ENCODE measurements at places on chromosomes 2 and 18.

GRCh38 chr18:6411382-6411781 lies 3.3 kb downstream of the L3MBTL4 start:
- DNase-seq, result no peak

GRCh38 chr2:69767034-69767433 lies 25.1 kb downstream of the ANXA4 start:
- peak; percentile 67 for DNase-seq

- no peak for DNase-seq
Measured at GRCh38 chr2:6236317-6236716, 544.1 kb downstream of the SOX11 start.

DNA sequence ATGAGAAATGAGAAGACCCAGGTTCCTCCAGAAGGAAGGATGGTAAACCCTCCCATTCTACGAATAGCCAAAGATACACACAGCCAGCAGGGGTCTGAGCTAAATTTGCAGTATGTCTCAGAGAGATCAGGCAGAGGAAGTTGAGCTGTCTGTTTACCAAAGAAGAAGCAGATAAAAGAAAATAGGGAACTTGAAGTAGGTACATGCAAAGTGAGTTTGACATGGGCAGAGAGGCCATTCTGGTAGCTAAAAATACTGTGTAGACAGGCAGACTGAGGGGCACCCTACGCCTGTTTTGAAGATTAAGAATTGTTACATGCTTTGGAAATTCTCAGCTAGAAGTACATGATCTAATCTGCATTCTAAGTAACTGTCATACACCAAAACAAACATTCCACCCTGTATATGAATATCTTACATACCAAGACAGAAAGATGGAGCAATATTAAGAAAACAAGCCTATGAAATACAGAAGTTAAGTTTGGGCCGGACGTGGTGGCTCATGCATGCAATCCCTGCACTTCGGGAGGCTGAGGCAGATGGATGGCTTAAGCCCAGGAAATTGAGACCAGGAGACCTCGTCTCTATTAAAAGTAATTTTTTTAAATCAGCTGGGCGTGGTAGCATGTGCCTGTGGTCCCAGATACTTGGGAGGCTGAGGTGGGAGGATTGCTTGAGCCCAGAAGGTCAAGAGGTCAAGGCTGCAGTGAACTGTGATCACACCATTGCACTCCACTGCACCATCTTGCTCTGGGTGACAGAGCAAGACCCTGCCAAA lies 157.9 kb downstream of the ANKRD44 start:
- peak; percentile 26 for DNase-seq

- DNase-seq, result no peak
Measured at GRCh38 chr2:237426517-237426916, 12.6 kb upstream of the COL6A3 start.

GRCh38 chr2:25690058-25690457 lies 16.7 kb upstream of the DTNB start:
- DNase-seq, result peak; percentile 39

- peak; percentile 67 for DNase-seq
Measured at GRCh38 chr2:167212014-167212648, 323.9 kb downstream of the XIRP2 start.

DNA sequence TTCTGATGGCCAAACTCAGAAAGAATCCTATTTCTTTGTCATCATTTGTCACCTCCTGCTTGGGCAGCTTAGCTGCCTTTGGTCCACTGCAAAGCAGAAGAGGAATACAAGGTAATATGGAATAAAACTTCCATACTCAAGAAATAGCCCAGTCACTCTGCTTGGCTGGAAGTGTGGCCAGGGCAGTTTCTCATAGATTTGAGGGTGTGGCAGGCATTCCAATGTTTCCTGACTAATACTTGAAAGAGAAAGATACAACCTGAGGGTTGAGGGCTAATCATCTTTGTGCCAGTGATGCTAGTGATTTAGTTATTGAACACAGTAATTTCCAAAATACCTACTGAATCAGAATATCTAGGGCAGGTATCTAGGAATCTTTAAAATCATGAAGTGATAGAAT lies 83.1 kb downstream of the FAM161A start:
- peak; percentile 29 for DNase-seq

DNA sequence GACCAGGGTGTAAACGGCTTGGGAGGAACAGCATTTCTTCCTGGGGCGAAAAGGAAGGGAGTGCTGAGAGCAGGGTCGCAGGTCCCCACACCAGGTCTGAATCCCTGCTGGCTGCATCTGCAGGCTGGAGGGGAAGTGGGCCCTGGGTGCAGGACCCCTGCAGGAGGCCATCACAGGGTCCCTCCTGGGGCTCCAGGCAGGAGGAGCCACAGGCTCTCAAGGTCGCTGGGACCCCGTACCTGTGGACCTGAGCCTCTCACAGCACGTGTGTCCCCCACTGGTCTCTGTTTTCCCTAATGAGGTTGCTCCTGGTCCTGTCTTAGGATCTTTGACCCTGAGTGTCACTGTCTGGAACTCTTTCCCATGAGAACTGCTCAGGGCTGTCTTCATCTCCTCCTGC lies 147.8 kb upstream of the ZNF236 start:
- no peak for DNase-seq

DNA sequence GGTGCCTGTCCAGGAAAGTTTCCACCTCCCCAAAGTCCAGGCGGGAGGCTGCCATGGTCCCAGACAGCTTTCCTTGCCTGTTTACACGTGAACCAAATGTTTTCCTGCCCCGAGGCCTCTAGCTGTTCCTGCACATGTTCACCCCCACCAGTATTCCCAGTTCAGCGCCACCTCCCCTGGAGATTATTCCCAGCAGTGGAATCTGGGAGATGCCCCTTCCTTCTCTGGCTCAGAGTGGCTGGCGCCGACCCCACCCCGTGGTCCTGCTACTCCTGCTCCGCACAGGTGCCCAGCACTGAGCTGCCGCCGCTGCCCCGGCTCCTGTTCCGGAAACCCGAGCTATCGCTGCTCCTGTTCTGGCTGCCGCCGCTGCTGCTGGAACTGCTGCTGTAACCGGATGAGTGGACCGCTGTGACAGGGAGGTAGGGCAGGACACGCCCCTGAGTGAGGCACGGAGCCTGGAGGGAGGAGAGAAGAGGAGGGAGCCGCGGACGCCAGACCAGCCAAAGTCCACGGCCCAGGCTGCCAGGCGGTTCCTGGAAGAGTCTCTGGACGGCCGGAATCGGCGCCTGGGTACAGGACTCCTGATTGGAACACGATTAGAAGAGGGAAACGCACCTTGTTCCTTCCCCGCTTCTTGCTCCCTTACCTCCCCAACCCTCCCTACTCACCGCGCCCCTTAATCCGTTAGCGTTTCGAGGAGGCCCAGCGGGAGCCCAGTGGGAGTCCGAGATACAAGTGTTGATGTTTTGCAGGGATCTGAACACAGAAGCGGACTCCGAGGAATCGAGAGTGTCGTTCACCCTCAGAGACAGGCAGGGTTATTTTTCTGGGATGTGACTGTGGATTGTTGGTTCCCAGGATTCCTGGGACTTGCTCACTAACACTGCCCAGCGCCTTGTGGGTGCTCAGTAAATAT lies at the start of gene PDE11A:
TSS of gene PDE11A (minus strand) at position 395 of the 919 bp plus-strand sequence. CDS start at position 55, 340 bp downstream.
- peak; percentile 93 for DNase-seq

GRCh38 chr18:23689616-23690504 lies 607 bp downstream of the LAMA3 start:
- no peak for DNase-seq

GRCh38 chr2:96341641-96342040 lies 6.1 kb downstream of the NCAPH start:
- DNase-seq, result no peak

DNA sequence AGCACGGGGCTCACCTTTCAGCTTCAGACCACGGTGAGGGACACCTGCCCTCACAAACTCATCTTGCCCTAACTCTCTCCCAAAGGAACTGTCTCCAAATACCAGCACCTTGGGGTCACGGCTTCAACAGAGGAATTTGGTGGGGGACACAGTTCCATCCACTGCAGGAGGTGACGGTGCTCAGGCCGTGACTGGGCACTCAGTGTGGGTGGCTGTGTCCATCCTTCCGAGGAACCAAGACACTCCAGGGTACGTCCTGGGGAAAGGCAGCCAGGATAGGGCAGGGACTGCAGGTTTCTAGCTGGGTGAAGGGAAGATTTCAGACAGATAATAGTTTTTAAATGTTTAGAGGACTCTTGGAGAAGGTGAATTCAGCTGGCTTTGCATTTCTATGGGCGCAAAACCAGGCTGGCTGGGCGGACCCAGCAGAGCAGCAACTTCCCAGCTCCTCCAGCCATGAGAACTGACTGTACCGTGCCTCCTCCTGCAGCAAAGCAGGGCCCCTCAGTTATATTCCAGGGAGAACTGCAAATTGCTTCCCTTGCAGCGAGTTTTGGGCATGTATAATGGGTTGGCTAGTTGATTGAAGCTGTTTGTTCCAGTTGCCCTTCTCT lies 23.9 kb upstream of the ALLC start:
- no peak for DNase-seq

DNA sequence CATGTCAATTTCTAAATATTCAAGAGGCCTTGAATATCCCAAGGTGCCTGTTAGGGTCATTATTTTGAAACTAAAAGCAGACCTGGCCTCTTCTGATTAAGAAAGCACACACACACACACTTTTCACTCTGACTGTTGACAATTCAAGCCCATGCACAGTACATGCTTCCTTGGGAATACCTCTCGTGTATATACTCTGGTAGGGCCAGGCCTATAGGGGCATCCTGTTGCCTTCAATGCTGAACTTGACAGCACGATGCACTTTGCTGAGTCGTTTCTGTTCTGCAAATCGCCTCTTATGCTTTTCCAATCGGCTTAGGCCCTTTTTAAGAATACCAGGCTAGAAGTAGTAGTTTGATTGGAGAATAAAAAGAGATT lies 40.6 kb downstream of the IWS1 start:
- DNase-seq, result no peak

DNA sequence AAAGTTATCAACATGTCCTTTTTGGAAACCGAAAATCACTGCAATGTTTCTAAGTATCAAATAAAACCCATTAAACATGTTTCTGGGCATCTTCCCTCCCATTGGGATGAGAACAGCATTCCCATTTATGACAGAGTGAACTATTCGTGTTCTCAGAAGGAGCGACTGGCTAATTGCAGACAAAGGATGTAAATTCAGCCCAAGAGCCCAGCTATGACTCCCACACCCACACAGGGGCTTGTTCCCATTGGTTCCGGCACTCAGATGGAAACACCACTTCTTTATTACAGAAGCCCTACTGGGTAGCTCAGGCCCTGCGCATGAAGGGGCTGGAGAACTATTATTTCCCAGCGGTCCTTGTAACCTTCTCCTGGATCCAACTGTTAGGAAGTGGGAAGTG lies 16.6 kb upstream of the NPAS2 start:
- DNase-seq, result no peak

GRCh38 chr2:6027066-6027465 lies 334.9 kb downstream of the SOX11 start:
- DNase-seq, result no peak

DNA sequence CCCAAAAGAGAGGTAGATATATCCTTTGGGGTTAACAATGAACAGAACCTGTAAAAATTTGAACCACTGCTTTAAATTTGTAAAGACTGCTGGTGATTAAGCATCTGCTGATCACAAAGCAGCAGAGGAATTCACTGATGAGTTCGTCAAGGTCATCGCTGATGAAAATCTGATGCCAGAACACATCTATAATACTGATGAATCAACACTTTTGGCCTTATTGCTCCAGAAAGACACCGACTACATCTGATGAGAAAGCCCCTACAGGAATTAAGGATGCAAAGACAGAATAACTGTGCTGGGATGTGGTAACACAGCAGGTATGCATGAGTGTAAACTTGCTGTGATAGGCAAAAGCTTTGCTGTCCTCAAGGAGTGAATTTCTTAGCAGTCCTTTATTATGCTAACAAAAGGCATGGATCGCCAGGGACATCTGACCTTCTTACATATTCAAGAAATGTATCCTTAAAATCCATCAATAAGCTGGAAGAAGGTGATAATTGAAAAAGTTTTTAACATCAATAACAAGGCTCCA lies 30.5 kb upstream of the SGPP2 start:
- DNase-seq, result no peak

DNA sequence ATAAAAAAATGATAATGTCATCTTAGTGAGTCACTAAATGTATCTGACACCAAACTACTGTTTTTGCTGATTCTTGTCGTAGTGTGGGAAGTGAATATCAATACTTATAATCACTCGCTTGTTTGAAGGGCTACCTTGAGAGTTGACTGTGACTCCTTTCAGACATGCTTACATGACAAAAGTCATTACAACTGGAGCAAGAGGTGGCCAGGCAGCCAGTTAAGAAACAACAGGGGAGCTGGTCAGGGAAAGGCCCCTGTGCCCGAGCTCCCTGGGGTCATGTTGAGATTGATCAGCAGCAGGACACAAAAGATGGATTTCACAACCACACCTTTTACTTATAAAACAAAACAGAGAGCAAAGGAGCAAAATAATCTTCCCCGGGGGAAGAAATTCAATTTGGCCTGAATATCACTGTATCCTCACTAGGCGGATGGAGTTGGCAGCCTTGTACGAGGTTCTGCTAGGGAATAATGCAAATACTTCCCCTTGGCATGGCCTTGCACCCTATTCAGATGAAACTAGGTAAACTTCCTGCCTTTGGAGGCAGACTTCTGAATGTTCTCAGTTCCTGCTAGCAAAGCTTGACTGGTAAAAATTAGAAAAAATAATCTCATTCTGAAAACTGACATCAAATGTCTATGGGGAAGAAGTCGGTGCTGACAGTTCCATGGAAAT lies 101.2 kb downstream of the DYNC1I2 start:
- DNase-seq, result no peak

DNA sequence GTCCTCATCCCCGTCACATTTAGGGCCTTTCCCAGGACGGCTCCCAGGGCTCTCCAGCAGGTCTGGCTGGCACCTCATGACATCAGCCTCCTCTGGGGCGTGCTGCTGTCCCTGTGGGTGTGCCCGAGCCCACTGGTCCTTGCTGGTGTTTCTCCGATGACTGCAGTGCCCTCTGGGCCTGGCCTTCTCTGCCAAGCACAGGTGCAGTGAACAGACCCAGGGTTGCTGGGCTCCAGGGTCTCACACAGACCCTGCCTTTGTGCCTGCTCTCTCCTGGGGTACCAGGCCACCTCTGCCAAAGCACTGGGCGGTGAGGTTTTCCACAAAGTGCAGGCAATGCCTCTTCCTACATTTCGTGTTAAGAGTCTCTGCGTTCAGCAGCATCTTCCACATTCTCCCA lies 246.1 kb downstream of the ACKR3 start:
- DNase-seq, result no peak

GRCh38 chr2:172442072-172442895 lies 14.9 kb downstream of the ITGA6 start:
- peak; percentile 89 for DNase-seq

DNA sequence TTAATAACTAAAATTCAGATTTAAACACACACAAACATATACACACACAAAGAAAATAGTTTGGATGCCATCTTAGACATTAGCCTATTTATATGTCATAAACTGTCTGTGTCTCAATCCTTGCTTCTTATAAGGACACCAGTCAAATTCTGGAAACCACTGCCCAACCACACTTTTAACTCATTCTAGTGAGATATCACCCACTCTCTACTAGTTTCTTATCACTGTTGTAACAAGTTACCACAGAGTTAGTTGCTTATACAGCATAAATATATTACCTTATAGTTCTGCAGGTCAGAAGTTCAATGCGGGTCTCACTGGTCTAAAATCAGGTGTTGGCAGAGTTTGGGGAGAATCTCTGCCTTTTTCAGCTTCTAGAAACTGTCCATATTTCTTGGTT lies 239.1 kb downstream of the MTX2 start:
- DNase-seq, result no peak

Measured in AG20443 (cell line).